NCI-H1694 (cell line): ENCODE measurements at places on chromosomes 12 and 14.

GRCh38 chr14:54881761-54882401, 20.7 kb downstream of the GCH1 start:
- no peak for DNase-seq

DNA sequence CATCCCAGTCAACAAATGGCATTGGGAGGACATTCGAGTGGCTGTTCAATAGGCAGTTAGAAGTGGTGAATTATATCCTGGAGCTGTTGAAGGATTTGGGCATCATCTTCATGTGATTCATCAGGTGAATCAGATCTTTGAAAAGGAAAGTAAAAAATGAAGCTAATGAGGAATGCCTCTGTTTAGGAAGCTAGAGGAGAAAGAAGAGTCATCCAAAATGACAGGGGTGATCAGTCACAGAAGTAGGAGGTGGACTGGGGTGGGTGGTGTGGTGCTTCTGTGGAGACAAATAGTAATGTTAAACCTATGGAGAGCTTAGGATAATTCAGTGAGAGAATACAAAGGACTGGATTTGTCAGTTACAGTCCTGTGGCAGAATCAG, 32.7 kb downstream of the DIP2B start:
- no peak for DNase-seq

DNA sequence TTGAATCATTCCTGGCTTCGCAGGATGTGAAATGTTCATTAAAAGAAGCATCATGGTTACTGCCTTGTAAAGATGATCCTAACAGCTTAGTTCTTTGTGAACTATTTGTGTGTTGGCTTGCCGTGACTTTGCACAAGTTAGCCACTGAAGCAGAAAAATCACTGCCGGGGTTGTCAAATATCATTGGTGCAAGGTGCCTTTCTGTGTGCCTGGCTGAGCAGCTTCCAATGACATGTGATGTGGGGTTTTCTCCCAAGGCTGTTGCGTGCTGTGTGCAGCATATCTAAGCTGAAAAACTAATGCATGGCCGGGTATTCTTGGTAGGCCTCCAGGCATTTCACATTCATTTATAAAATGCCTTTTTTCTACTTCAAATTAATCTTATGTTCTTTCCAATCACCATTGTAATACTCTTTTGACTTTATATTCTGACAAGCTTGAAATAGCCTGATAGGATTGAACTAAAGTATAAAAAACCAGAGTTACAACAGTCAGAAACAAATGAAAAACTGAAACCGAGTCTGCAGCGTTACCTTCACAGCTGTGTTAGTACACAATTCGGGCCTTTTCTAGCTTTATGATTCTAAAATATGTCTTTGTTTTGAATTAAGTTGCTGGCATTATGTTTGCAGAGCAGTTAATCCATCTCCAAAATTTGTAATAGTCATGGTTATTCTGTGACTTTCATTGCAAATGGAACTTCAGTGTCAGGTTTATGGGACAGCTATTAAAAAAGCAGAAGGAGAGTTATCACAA, 222.1 kb downstream of the SYT1 start:
- no peak for DNase-seq

- no peak for DNase-seq
Observed at GRCh38 chr12:132715874-132716273, 5.2 kb downstream of the PGAM5 start.

- peak; percentile 60 for DNase-seq
Observed at GRCh38 chr14:99351166-99352007, 79.4 kb upstream of the BCL11B start.

DNA sequence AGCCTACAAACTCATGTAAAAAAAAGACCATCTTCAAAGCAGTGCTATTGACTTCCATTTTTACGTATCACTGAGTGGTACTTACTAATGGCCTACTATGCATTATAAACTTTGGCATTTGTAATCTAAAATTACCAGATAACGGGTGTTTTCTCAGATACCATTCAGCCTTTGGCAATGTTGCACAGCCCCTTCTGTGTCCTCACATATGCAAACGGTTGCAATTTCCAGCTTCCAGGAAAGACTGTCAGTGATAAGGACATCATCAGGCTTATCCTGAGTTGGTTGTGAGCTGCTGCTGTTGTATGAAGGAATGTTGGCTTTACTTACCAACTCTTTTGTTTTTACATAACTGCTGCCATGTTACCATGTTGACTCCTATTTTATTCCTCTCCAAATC, 1.6 kb upstream of the SLC6A13 start:
- DNase-seq = no peak

- no peak for DNase-seq
Observed at GRCh38 chr12:74490390-74491064, 47.1 kb upstream of the ATXN7L3B start.

GRCh38 chr14:77804592-77804991, 4.7 kb downstream of the ADCK1 start:
- peak; percentile 63 for DNase-seq

GRCh38 chr14:87615047-87615446, 377.9 kb downstream of the GALC start:
- DNase-seq = no peak
